GM23338 (cell line): ENCODE measurements at places on chromosomes 11 and 22. TPM values are rescaled to one million over a fixed set of nuclear protein-coding genes. Genes with fewer than 3 reads are reported as not detected.

GRCh38 chr22:37822079-37822833 is 926 bp upstream of the GALR3 start:
- no peak overlapping the region for H3K27ac ChIP-seq
- peaks cover 33% of the 10 kb centered on the region for H3K4me1 ChIP-seq
- H3K4me3 ChIP-seq: no peak overlapping the region
- H3K27me3 ChIP-seq: peaks cover 68% of the 10 kb centered on the region
- H3K36me3 ChIP-seq: no peaks in the 10 kb centered on the region
- peak; percentile 76 for DNase-seq

Gene MPEG1
- 0.07 TPM in 1 of 2 replicates, not detected in the other for polyA plus RNA-seq

GRCh38 chr11:87421422-87421821 is 383.7 kb downstream of the TMEM135 start:
- DNase-seq: peak; percentile 93
- no peak overlapping the region for H3K27ac ChIP-seq
- no peaks in the 10 kb centered on the region for H3K4me1 ChIP-seq
- no peak overlapping the region for H3K4me3 ChIP-seq

GRCh38 chr11:106172386-106172991 is 95.0 kb downstream of the AASDHPPT start:
- H3K27ac ChIP-seq: no peak overlapping the region
- 0 out of 2 replicates have a peak, but pooled peaks cover 3% of the 10 kb centered on the region for H3K4me1 ChIP-seq
- DNase-seq: no peak
- H3K4me3 ChIP-seq: no peak overlapping the region
- H3K27me3 ChIP-seq: no peaks in the 10 kb centered on the region
